GM06990 (cell line): ENCODE measurements at places on chromosomes 5 and 9.

DNA sequence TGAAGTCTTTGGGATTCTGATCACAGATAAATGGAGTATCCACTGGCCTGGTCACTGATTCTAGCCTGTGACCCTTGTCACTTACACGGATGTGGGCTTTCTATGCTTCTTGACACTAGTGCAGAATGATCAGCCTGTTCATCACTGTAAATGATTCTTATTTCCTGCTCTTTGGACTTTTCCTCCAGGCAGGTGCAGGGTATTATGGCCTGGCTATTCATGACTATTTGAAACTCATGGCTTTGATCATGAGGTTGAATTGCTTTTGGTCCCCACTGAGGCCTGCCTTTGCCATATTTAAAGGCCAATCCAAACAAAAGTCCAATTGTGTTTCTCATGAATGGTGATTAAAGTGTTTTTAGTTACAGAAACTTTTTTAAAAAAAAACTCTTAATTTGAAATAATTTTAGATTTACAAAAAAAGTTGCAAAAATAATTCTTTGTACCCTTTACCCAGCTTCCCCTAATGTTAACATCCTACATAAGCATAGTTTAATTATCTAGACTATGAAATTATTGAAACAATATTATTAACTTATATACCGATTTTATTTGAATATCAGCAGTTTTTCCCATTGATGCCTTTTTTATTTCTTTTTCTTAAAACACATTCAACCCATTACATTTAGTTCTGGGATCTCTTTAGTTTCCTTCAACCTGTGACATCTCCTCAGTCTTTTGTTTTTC is 68.1 kb downstream of the GALNT10 start:
- DNase-seq = no peak

DNA sequence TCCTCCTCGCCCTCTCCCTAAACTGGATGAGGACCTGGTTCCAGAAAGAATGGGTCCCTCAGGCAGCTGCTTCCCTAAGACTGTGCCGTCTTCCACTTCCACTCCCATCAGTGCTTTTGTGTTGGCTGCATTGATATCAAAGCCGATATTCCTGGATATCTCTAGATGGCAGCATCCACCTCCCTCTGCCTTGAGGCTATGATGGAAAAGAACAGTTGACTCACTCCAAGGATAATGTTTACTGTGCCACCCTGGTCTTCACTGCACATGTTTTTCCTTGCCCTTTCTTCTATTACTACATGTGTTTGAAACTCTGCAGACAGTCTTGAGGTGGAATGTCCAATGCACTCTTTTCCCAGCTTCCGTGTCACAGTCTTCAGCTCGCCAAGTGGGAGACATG is 211.6 kb downstream of the MAST4 start:
- no peak for DNase-seq

GRCh38 chr5:107977550-107978071 is 306.9 kb upstream of the EFNA5 start:
- DNase-seq = no peak

DNA sequence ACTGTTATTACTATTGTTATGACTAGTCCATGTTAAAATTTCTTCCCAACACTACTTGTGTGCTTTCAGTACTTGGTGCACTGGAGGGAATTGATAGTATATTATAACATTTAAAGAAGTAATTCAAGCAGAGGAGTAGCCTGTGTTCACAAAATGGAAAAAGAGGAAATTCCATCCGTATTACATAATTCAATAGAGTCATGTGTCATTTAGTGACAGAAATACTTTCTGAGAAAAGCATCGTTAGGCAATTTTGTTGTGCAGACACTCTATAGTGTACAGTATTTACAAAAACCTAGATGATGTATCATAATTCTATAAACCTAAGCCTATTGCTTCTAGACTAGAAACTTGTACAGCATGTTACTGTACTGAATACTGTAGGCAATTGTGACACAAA is 78.3 kb upstream of the PCSK5 start:
- no peak for DNase-seq

DNA sequence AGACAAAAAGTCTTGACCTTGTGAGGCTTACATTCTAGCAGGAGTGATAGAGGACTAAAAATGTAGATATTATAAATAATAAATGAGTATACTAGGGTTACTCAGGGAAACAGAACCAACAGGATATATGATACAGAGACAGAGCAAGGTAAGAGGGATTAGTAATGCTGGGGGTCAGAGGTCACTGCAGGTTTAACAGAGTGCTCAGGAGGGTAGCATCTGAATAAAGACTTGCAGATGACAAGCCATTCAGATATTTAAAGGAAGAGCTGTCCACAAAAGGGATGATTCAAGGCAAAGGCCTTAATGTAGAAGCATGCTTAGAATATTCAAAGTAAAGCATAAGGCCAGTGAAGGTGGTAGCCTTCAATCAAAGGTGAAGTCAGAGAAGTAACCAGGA is 65.6 kb upstream of the SEMA6A start:
- no peak for DNase-seq

DNA sequence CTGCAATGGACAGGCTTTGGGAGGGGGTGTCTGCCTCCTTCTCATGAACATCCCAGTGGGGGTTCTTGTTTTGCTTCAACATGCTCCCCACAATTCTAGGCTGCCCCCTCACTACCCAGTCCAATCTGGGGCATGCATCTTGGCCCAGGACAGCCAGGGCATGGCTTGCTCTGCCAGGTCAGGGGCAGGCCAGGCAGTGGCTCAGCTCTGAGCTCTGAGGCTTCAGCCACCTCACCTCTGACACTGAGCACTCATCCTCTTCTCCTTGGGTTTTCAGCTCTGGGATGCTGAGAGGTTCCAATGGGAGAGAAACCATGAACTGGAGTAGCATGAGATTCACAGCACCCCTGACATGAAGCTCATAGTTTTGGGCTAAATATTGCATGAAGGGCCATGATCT is 11.8 kb downstream of the SLC25A48 start:
- DNase-seq = no peak

DNA sequence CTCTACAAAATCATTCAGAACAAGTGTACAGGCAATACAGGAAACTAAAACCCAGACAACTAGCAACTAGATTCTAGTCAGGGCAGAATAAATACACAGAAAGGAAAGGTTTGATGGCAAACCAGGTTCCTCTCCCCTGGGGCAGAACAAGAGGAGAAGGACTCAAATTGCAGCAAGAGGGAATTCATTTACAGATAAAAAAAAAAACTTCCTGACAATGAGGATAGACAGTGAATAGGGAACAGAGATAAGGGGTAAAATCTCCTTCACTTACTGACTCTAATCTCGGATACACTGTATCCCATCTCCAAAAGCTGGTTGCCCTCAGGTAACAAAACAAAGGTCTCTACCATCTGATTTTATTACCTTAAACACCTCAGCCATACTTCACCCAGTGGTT is 244.0 kb downstream of the SEC61B start:
- no peak for DNase-seq

- DNase-seq = no peak
Measured at GRCh38 chr9:128144239-128145181, 4.7 kb upstream of the LCN2 start.

- no peak for DNase-seq
Measured at GRCh38 chr9:89811356-89811755, 206.5 kb downstream of the GADD45G start.

- DNase-seq = peak; percentile 41
Measured at GRCh38 chr5:10452768-10453331, 11.2 kb downstream of the ROPN1L start.

DNA sequence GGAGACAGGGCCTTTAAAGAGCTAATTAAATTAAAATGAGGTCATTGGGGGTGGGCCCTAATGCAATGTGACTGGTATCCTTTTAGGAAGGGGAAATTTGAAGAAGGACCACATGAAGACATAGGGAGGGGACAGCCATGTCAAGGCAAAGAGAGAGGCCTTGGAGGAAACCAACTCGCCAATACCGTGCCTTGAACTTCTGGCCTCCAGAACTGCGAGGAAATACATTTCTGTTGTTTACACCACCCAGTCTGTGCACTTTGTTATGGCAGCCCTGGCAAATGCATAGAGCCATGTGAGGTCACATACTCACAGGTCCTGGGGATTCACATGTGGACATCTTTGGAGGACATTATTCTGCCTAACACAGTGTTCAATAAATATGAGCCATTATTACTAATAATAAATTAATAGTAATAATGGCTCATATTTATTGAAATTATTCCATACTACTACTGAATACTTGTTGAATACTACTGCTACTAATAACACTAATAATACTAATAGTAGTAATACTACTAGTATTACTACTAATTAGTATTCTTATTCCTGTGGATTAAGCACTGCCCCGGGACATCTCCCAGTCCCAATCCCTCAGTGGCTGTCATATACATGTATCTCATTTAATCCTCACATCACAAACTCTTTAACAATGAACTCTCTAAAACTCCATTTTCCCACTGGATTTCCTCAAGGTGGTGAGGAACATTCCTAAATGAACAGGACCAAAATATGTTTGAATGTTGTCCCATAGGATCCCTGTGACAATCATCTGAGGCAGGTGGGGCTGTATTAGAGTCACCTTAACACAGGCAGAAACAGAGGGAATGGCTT is 8.4 kb downstream of the TRAF1 start:
- DNase-seq = no peak

- DNase-seq = no peak
Measured at GRCh38 chr9:134459164-134459563, 132.9 kb downstream of the RXRA start.

GRCh38 chr9:4177970-4178758 is 121.7 kb downstream of the GLIS3 start:
- no peak for DNase-seq

GRCh38 chr5:178069909-178070308 is 43.4 kb upstream of the N4BP3 start:
- no peak for DNase-seq

DNA sequence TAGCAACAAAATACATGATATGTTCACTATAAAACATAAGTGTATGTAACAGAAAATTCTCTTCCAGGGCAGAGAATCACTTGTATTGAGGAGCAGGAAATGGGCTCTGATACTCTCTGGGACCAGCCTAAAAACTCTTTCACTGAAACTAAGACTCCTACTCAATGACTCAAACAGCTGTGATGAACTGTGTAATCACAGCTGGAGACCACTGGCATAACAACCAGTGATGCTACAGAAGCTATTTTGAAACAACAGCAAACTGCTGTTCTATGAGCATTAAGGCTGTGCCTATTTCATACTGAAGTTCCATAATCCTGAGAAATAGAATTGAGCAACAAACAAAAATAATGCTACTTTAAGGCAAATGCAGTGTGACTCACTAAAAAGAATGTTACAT is 594.0 kb downstream of the HINT1 start:
- DNase-seq = no peak

- peak; percentile 69 for DNase-seq
Measured at GRCh38 chr5:127229185-127229889, 61.3 kb upstream of the MEGF10 start.

DNA sequence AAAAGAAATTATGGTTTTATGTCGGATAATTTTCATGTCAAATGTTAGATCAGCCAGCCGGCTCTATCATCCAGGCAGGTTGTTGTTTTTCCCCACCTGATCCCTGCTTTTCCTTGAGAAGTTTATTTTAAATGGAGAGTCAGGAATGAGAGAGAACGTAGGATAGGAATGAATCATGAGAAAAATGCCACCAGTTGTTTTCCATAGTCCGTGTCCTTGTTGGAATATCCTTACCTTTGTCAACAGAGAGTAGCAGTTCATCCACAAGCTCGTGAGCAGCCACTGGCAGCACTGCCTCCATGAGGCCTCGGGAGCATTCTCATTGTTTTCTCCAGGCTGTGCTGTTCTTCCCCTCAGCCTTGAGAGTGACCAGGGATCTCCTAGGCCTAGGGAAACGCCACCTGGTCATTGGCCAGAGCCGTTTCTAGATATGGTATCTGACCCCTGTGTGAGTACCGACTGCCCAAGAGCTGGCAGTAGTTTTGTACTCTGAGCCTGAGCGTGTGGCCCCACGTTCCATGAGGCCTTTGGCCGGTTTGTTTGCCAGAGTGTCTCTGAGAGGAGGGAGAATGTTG is 293.3 kb downstream of the FANCC start:
- no peak for DNase-seq

DNA sequence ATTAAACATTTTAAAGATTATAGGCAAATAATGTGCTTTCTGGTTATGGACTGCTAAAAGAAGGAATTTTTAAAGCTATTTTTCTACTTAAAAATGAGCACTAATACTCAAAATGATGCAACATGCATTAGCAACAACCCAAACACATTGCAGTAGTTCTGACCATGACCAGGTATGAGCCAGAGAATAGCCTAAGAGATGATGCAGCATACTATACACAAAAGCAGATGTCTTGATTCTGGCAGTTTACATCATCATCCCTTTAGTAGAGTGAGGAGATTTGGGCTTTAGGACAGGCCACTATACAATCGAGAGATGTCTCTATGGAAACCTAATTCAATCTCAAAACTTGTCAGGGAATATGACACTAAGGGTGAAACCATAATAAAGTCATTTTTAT is 307.1 kb downstream of the PRR16 start:
- no peak for DNase-seq

DNA sequence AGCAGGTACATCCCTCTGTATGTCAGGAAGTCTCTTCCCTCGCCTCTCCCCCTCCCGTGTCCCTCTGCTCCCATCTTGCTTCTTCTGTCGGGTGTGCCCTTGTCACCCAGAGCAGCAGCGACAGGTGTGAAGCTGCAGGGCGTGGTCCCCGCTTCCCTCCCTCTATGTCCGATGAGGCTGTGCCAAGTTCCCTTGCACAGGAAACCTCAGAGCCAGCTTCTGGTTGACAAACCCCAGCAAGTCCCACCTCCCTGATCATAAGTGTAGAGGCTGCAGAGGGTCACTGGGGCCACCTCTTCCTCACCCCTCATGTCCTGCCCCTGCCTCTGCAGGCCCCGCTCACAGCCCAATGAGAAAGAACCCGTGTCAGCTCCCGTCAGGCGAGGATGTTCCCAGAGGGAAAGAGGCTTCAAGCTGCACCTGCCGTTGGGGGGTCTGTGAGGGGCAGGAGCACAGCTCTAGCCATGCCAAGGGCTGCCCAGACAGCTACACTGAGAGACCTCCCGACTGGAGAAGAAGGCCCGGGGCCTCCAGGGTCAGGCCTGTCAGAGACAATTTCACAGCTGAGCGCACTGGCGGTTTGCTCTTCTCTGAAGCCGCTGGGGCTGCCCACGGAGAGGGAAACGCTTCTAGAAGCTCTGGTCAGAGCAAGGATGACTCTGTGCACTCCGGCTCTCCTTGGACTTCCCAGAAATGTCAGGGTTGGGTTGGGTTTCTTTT is 73.3 kb downstream of the AK8 start:
- DNase-seq = no peak
